ENCODE measurements at places on chromosomes 5 and 9.

GRCh38 chr9:129773262-129774048, 20.6 kb upstream of the PTGES start:
- DNase-seq, result no peak

GRCh38 chr5:116703941-116704340, 129.3 kb upstream of the SEMA6A start:
- DNase-seq, result no peak

DNA sequence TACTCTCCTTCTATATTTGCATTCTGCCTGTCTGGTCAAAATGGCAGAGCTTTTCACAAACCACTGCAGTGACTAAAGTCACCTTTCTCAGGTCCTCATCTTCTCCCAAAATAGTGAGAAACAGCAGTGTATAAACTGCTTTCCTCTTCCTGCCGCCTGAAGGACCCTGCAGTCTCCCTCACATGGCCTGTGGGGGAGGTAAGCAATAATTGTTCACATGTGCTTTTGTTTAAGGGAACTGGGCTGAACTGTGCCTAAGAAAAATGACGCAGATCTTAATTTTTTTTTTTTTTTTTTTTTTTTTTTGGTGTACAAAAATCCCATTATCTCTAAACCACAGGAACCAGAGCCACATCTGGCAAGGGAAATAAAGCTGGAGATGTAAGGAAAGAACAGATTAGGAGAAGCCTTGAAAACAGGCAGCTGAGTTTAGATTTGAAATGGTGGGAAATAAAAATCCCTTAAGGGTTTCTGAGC, 131.7 kb upstream of the VLDLR start:
- DNase-seq, result no peak

- DNase-seq, result no peak
These were observed 2.6 kb downstream of the CLTB start for GRCh38 chr5:176413709-176414191.

- no peak for DNase-seq
These were observed 4.8 kb downstream of the RETREG1 start for GRCh38 chr5:16612007-16612406.

DNA sequence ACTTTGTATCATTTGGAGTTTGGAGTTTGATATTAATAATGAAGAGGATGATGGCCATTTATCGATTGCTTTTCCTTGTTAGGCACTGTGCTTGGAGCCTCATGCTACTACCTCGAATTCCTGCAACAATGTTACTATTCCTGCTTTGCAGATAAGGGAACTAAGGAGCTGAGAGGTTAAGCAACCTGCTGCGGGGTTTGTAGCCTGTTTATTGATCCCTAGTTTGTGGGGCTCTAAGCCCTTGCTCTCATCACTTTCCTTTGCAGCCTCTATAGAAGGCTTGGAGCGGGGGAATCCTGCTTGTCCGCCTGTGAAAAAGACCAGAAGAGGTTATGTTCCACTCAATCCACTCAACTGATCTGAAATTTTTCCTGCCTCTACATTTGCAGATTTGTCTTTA, 15.8 kb downstream of the ARHGEF28 start:
- no peak for DNase-seq

DNA sequence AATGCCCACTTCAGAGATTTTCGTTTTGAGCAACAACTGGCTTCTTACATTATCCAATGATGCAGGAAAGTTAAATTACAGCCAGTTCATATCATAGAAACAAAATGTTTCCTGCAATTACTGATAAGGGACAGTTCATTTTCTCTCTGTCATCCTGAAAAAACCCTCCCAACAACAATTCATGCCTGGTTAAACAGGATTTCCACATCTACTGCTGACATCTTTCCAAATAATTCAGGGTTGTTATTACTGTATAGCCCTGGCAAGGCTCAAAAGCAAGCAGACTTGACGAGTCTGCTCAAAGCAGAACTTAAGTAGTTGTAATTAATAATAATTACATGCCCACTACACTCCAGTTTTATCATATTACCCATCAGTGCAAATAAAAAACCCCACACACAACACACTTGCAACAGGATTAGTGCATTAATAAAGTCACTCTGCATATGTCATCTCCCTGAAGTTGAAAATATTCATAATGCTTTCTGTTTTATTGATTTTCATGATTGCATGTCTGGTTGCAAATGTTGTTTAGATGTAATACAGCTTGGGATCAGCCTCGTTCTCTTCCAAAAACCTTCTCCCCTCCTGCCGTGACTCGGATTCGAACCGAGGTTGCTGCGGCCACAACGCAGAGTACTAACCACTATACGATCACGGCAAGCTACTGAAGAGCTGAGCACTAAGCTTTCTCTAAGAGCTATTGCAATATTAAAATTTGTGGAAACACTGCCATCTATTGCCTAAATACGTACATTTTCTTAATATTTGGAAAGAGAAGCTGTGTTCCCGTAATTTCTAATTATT, 119.6 kb upstream of the NFIB start:
- DNase-seq, result no peak

DNA sequence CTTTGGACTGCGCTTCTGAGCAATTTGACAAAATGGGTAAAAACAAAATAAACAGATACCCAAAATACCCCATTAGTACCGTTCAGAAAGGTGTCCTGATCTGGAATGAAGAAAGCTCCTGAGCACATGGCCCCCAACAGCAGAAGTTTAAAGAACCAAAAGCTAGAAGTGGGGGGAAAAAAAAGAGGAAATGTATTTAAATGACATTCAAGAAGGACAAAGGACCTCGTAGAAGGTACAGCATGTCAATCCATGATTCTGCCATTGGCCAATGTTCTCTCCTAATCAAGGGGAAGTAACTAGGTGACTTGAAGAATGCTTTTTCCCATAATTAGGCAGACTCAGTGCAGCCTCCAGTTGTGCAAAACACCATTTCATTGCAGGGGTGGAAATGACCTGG, 78.6 kb downstream of the SERINC5 start:
- no peak for DNase-seq

- no peak for DNase-seq
These were observed 5.5 kb downstream of the MRNIP start for GRCh38 chr5:179852993-179853547.

- no peak for DNase-seq
These were observed 45.2 kb downstream of the ENC1 start for GRCh38 chr5:74595143-74595925.

DNA sequence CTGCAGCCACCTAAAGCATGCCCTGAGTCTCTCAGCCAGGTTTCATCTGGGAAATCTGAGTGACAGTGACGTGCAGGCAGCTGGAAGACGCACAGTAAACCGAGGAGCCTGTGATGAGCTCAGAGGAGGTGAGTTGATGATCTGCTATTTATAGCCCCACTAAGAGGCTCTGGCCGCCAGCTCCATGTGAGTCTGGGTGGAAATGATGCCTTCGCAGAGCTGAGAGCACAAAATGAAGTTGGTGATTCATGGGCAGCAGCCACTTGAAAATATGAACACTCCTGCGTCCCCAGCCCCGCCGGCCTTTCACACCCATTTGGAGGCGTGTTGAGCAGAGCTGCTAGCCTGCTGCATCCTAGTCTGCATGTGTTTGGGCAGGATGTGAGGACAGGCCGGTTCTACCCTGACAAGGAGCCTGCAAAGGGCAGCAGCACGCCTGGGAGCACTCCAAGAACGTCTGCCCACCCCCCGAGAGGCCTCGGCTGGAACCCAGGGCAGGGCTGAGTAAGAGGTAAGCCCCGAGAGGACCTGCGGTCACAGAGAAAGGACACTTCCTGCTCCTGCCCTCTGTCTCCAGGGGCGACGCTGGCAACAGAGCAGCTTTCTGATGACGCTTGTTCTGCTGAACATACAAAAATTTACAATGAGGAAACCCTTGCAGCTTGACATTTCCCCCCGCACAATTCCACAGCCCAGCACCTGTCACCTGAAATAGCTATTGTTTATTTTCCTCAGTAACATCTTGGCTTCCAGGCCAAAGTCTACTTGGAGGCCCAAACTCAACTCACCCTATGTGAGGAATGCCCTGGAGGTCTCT, 25.1 kb upstream of the CDKN2AIPNL start:
- peak; percentile 64 for DNase-seq

- no peak for DNase-seq
These were observed 74.1 kb downstream of the GALNT10 start for GRCh38 chr5:154264549-154265196.

DNA sequence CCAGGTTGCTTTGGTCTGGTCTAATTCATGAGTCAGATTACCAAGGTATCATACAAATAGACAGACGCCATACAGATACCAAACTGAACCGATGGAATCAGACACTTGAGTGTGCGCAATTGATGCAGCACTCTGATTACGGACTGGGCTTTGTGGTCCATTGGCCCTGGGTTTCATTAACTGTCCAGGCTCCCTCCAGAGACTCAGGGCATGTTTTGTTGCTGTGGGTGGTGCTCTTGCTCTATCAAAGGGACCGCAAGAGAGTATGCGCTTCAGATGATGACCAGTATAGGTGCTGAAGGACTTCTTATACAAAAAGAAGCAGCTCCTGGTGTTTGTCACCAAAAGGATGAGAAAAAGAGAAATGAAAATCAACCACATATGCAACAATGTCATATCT, 36.9 kb upstream of the ANKRD55 start:
- DNase-seq, result no peak

- no peak for DNase-seq
These were observed 191.4 kb downstream of the MTRR start for GRCh38 chr5:8060235-8060952.
